ENCODE measurements at places on chromosomes 12 and 14.

DNA sequence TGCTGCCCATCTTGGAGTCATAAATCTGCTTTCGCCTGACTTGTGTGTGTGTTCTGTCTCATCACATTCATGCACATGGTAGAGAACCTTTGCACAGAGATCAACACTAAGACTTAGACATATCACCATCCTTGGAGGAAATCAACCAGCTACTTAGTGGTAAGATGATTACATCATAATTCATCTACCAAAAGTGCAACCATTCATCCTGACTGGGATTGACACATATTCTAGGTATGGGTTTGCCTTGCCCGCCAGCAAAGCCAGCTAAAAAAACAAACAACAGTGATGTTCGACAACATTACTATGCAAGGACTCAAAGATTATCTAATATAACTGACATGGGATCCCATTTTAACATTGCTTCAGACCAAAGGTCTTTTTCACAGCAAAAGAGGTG is 228.7 kb downstream of the NUAK1 start:
- DNase-seq = no peak

- no peak for DNase-seq
Observed at GRCh38 chr12:127613056-127613455, 653.9 kb upstream of the TMEM132C start.

DNA sequence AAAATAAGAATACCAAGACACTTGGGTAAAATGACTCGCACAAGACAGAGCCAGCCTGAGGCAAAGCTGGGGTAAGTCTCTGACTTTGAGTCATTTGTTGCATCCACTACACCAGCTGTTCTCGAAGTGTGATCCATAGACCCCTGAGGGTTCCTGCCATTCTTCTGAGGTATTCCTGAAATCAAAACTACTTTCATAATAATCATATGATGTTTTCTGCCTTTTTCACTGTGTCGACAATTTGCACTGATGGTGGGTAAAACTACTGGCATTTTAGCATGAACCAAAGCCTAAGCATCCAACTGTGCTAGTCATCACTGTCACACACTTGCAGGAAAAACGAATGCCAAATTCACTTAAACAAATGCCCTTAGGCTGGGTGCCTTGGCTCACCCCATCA is 135.5 kb upstream of the FUT8 start:
- DNase-seq = no peak

- DNase-seq = no peak
Observed at GRCh38 chr12:12216349-12217017, 50.4 kb downstream of the LRP6 start.

GRCh38 chr14:94321421-94322271 is 1.5 kb downstream of the SERPINA6 start:
- no peak for DNase-seq

- no peak for DNase-seq
Observed at GRCh38 chr12:128947209-128947608, 93.9 kb downstream of the GLT1D1 start.

- no peak for DNase-seq
Observed at GRCh38 chr12:49519574-49519936, 19.3 kb upstream of the KCNH3 start.

DNA sequence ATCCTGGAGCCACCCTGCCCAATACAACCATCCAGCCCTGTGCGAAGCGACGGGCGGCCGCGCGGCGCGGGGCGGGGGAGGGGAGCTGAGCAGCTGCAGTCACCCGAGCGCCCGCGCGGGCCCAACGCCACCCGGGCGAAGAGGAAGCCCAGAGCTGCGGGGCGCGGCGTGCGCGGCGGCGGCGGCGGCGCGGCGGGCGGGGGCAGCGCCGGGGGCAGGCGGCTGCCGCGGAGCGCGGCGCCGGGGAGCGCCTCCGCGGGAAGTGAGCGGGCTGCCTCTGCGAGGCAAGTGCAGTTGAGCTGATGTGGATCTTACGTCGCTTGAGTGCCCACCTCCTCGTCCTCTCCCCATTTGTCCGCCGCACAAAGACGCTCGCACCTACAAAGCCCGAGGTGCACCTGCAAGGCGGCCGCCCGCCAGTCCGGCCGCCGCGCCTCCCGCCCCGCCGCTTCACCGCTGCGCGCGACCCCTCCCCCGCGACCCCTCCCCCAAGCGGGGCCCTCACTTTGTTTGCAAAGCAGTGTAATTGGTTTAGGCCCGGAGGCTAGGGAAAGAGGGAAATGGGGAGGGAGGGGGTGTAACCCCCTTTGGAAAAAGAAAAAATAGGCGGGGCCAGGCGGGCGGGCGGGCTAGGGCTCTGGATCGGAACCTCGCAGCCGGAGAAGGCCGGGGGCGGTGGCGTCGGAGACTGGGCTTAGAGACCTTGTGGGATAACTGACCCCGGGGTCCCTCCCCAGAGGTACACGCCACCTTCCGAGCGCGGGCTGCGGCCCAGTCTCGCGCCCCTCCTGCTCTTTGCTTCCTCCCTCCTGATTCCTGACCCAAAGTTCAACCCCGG is at the start of the genes FOXA1 and TTC6:
Gene FOXA1 (minus strand): TSS at position 279 of the 838 bp plus-strand sequence. CDS start 277 bp downstream, at position 2.
Gene TTC6 (plus strand): TSS at position 659 of the 838 bp plus-strand sequence. CDS start 26,436 bp downstream, outside the sequence.
- peak; percentile 98 for DNase-seq

DNA sequence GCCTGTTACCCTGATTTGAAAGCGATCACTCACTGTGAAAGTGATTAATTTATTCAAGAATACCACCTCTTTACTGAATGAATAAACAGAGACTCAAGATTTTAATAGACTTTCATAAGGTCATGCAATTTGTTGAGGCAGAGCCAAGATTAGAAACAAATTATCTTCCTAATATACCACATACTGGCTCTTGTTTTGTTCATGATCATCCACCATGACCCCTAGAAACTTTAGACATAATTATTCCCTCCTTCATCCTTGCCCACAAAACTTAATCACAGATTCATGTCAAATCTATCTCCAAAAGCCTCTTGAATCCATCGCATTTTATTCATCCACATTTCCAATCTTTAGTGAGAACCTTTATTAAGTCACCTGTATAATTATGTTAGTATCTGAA is 152.3 kb downstream of the ATXN7L3B start:
- no peak for DNase-seq

- DNase-seq = no peak
Observed at GRCh38 chr12:108568338-108569154, 6.2 kb downstream of the ISCU start.

GRCh38 chr14:86296173-86296572 is 766.2 kb downstream of the FLRT2 start:
- DNase-seq = no peak

DNA sequence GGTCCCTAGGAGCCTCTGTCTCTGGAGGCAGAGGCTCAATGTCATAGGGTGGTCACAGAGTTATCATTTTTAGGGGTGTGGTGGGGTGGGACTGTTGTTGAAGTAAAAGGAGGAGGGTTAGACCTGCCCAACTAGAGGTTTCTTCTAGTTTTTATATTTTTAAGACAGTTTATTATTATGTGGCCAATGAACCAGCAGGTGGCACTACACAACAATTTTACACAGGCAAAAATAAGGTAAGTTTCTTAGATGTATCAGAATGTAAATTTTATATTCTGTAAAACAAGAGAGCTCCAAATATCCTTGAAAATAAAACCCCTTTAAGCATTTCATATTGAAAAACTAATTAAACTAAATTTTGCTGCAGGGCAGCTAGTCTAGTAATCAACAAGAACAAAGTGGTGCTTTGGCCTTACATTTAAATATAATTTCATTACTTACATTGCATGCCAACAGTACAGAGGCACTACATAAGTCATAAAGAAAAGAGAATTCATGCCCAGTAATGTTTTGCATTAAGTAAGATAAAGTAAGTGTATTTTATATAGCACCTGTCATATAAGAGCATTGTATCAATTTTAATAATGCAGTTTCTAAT is 22.2 kb upstream of the OVCH1 start:
- peak; percentile 26 for DNase-seq

- DNase-seq = no peak
Observed at GRCh38 chr12:92506891-92507290, 195.9 kb upstream of the PLEKHG7 start.

DNA sequence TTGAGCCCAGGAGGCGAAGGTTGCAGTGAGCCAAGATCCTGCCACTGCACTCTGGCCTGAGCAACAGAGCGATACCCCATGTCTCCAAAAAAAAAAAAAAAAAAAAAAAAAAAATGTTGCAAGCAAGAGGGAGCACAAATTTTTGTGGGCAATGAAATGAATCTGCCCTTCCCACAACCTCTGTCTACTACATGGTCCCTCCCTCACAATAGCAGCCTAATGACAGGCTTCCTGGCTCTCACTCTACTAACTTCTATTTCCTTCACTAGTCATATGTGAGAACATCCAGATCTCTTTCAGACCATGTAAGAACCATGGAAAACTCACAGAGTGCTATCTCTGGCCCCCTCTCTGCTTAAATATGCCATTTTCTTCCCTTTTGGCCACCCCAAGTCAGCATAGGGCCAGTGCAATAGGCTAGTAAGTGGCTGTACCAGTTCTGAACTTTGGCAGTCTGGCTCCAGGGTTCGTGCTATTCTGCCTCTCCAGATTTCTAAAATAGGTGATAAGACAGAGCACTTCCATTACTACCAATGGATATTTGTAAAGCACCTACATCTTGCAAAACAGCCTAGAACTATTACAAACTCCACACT is 7.1 kb downstream of the OSBPL8 start:
- DNase-seq = no peak

- DNase-seq = no peak
Observed at GRCh38 chr12:52190860-52191729, 719 bp downstream of the KRT80 start.

- peak; percentile 43 for DNase-seq
Observed at GRCh38 chr14:75561013-75561432, 17.4 kb upstream of the FLVCR2 start.

- DNase-seq = no peak
Observed at GRCh38 chr12:30515351-30515750, 180.3 kb downstream of the IPO8 start.

GRCh38 chr12:91335699-91336098 is 153.1 kb upstream of the DCN start:
- no peak for DNase-seq

DNA sequence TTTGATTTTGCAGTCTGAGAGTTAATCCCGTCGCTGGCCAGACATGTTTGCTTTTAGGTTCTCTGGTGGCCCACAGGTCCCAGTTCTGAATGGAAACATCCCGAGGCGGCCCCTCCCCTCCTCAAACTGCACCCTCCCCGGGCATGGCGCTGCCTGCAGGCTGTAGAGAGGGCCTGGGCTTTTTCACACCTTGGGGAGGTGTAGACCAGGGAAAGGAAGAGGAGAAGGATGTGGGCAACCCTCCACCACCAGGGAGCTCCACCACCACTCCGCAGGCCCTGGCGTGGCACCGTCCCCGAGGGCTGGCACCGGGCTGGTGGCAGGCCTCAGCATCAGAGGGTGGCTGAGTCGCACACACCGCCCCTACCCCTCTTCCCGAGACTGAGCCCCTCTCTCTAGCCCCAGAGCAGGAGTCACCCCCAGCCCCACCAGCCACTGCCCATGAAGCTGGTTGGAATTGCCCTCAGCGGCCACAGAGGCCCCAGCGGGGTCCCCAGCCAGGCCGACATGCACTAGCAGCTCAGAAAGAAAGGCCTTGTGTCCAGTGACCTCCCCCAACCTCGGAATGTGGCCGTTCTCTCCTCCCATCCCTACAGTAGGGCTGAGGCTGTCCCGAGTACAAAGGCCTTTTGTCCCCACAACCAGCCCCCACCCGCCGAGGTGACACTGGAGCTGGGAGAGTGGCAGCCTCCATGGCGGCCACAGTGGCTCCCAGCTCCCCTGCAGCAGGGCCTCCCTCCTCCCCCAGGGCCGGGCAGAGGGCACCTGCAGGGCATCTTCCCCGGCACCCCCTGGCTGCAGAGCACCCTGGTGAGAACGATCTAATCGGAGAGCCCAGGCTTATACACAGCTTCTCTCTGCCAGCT is 23.5 kb upstream of the INF2 start:
- no peak for DNase-seq

- no peak for DNase-seq
Observed at GRCh38 chr12:117090388-117090787, 8.8 kb downstream of the TESC start.

DNA sequence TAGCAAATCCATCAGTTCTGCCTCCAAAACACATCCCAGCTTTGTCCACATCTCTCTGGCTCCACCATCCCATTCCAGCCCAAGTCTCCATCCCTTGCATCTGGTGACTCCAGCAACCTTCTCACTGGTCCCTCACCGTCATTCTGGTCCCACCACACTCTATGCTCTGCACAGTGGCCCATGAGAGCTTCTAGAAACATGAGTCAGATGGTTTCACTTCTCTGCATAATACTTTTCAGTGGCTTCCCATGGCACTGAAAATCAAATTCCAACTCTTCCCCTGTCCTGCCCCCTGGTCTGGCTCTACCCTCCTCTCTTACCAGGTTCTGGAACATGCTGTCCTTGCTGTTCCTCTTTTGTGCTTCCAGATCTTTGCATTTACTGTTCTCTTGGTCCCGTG is 17.2 kb upstream of the C12orf76 start:
- DNase-seq = no peak

DNA sequence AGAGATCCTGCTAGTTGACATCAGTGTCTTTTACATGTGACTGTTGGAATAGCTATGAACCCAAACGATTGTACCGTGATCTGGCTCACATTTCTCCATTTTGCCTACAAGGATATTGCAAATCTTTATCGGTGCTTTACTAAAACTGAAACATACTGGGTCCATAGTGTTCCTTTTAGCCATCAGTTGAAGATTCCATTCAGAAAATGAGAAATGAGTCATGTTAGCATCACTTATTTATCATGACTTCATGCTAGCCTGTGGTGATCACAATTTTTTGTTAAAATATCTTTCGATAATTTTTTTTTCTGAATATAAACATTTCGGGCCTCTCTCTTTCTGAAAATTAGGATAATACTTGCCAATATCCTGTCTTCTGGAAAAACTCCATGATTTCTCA is 210.3 kb downstream of the EGLN3 start:
- no peak for DNase-seq

DNA sequence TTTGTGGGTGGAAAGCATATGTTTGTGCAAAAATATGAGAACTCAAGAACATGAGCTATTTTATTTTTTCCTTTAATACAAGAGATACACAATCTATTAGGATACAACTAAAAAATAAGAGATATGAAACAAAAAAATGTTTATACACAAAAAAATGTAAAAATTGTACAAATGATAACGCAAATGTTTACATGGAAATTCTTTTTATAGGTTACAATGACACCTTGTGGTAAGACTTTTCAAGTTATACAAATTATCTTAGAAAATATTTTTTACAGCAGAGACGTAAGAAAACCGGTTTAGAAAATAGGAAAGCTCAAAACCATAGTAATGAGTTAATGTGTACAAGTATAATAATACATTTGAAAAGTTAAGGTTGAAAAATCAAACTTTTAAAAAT is 25.5 kb downstream of the CEP83 start:
- DNase-seq = no peak
